IPS DF 19.7 (cell line): ENCODE measurements at places on chromosomes 7 and 10.

DNA sequence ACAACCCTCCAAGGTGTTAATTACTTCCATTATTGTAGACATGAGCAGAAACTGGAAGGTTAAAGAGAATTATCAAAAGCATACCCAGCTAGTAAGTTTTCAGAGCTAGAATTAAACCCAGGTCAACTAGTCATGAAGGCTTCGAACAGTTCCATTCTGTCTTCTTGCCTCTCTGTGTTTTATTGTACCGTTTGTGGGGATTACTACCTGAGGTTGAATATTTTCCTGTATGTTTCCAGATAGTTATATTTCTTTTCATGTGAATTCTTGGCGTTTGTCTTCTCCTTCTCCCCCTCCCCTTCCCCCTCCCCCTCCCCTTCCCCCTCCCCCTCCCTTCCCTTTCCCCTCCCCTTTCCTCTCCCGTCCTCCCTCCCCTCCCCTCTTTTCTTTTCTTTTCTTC lies 218.0 kb upstream of the GALNT17 start:
- DNase-seq, result no peak

DNA sequence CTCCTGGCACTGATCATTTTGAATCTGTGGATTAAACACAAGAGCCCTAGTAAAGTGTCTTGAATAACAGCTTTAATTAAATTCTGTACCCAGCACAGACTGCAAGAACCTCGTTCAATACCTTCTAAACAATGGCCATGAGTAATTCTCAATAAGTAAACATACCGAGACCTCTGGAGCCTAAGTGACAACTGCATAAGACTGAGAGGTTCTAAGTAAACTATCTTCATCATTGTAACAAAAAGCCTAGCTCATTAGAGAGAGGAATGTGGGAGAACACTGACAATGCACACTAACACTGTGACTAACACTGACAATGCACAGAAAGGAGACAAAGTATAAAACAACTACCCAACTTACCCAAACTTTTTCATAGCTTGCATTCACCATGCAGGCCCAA lies 117.4 kb downstream of the ELAPOR2 start:
- DNase-seq, result no peak

GRCh38 chr10:108360187-108360586 lies 1195.7 kb upstream of the SORCS1 start:
- no peak for DNase-seq

DNA sequence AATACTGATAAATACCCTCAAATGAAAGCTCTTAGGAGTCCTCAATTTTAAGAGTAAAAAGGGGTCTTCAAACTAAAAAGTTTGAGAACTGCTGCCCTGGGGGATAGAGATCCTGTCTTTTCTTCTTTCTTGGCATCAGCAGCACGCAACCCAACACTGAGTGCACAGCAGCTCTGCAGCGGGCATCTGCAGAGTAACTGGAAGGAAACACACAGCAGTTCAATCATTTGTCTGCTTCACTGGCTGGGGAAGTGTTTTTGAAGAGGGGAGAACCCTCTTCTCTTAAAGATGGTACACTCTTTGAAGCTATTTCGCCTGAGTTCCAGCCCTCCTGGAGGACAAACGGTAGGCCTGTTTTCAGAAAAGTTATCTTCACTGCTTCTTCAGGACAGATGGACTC lies 193.6 kb downstream of the FGFR2 start:
- no peak for DNase-seq

- DNase-seq, result no peak
These were observed 818 bp downstream of the GOT1 start for GRCh38 chr10:99429517-99430095.

DNA sequence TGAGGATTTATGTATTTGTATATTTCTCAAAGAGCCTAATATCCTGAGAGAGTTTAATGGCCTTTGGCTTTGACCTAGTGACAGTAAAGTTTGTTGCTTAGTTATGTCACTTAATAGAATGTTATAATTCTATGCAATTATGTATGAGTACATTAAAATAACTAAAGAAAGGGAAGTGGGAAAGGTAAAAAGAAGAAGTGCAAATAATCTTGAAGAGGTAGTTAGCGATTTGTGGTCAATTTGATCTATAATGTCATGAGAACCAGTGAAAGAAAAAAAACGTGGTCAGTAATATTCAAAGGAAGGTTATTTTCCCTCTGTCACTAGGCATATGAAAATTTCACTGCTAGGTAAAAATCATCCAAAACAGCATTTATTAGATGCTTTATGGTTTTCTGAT lies 143.4 kb upstream of the LSM8 start:
- DNase-seq, result no peak

DNA sequence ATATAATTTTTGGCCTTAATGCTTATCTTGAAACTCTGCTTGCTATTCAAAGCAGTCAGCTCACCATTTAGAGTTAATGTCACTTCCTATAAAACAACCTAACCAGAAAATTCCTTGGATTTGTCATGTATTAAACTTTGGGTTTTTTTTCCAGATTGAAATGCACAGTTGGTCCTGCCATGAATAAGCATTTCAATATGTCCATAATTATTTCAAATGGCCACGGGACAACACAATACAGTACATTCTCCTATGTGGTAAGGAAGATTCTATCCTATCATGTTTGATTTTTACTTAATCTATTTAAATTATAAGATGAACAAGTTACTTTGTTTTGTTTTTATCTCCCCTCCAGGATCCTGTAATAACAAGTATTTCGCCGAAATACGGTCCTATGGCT lies 85.3 kb downstream of the MET start:
- no peak for DNase-seq

- DNase-seq, result no peak
These were observed 10.8 kb upstream of the SFRP5 start for GRCh38 chr10:97782455-97783228.
